Hair follicular keratinocyte (primary cell): ENCODE measurements at places on chromosomes 2 and 18. TPM values are rescaled to one million over a fixed set of nuclear protein-coding genes. Genes with fewer than 3 reads are reported as not detected.

The PLA2R1 gene
- total RNA-seq = 4.5 and 8.6 TPM in 2 replicates

The CYP26B1 gene
- total RNA-seq = 2.9 and 3.6 TPM in 2 replicates

The CDH2 gene
- 0.08 TPM in 1 of 2 replicates, not detected in the other for total RNA-seq

The DSG1 gene
- total RNA-seq = 0.38 and 0.55 TPM in 2 replicates

The MERTK gene
- 0.15 TPM in 1 of 2 replicates, not detected in the other for total RNA-seq

The GKN2 gene
- total RNA-seq = not detected in 2 replicates

The ZNF385B gene
- total RNA-seq = not detected in 2 replicates

The DHRS9 gene
- not detected in 2 replicates for total RNA-seq

The GCG gene
- total RNA-seq = not detected in 2 replicates

The FHOD3 gene
- 7.5 and 8.4 TPM in 2 replicates for total RNA-seq

The TEKT4 gene
- total RNA-seq = not detected in 2 replicates

The IL36B gene
- not detected in 2 replicates for total RNA-seq

The PTPRN gene
- 0.08 TPM in 1 of 2 replicates, not detected in the other for total RNA-seq

The TLX2 gene
- total RNA-seq = 0.08 TPM in 1 of 2 replicates, not detected in the other

The GPBAR1 gene
- total RNA-seq = not detected in 2 replicates
